Lung (tissue), 17 donors: ENCODE measurements at places on chromosomes 1 and 21. TPM values are rescaled to one million over a fixed set of nuclear protein-coding genes. Genes with fewer than 3 reads are reported as not detected.

ACTL8 gene
- total RNA-seq: not detected

DNA sequence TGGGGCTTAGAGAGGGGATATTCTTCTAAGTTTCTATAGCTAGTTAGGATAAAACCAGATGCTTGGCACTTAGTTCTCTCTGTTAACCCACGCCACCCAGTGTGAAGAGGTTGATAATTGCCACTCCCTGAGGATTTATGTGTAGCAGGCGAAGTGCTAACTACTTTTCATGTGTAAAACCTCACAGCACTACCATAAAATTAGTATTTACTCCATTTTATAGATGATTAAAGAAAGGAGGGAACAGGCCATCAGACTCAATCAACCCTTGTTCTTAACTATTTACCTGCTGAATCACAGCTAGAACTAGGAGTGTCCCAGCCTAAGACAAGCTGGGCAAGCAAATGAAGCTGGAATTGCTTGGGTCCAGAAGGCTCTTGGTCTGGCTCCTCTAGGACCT lies 8.9 kb downstream of the LIN28A start:
- H3K36me3 ChIP-seq: no peaks in the 10 kb centered on the region
- no peaks in the 10 kb centered on the region for H3K27me3 ChIP-seq
- H3K4me1 ChIP-seq: no peaks in the 10 kb centered on the region

DNA sequence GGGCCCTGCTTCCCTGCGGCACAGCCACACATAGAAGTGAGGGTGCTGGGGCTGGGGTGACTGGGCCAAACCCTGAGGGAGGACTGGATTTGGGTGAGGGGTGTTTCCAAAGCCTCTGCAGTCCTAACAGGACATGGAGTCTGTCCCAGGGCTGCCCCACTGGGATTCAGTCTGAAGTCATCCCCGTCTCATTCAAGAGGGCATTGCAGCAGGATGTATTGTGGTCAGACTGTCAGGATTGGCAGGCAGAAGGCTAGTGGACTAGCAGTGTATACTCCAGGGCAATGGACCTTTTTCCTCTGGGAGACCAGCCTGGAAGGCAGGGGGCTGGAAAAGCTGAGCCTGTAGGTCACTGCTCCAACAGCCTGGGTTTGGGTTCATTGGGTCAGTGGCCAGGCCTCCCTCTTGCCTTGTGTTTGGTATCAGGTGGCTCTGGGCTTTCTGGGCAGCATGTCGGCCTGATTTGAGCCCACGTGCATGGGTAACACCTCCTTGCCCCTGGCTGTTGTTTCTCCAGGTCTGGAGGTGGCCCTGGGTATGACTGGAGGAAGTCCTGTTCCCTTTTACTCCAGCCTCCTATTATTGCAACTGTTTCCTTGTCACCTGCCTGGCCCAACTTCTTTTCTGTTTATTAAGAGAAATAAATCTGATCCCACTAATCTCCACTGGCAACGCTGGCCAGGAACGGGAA lies 41.0 kb upstream of the SYNC start:
- H3K4me3 ChIP-seq: no peak overlapping the region
- DNase-seq: peak; percentile 35
- no peaks in the 10 kb centered on the region for H3K27me3 ChIP-seq
- no peak overlapping the region for H3K27ac ChIP-seq
- no peaks in the 10 kb centered on the region for H3K36me3 ChIP-seq

- H3K27me3 ChIP-seq: no peaks in the 10 kb centered on the region
- H3K27ac ChIP-seq: no peak overlapping the region
- no peaks in the 10 kb centered on the region for H3K36me3 ChIP-seq
- no peak for DNase-seq
- no peak overlapping the region for H3K4me3 ChIP-seq
- no peaks in the 10 kb centered on the region for H3K4me1 ChIP-seq
These were observed 1.7 kb downstream of the C1QB start for GRCh38 chr1:22654692-22655091.

DNA sequence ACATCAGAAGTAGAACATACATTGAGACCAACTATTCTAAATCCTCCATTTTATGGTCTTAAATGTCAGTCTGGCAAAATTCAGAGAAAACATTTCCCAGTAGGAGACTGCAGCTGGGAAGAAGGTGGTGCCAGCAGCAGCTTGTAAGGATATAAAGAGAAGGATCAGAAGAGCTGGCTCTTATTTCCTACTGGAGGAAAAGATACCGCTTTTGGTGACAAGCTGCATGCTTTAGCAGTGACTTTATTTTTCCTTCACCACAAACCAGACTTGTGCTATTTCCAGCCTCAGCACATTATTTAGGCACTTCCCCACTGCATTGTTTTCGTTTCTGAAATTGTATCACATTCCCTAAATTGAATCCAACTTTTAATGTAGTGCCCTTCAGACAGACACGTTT lies 28.4 kb downstream of the RNF11 start:
- peaks cover 8% of the 10 kb centered on the region for H3K4me1 ChIP-seq
- peak; percentile 31 for DNase-seq
- H3K36me3 ChIP-seq: peaks cover 1% of the 10 kb centered on the region
- no peak overlapping the region for H3K4me3 ChIP-seq
- H3K27me3 ChIP-seq: no peaks in the 10 kb centered on the region
